Left ventricle myocardium superior (tissue), 1 donor: ENCODE measurements at places on chromosomes 6 and 20. TPM values are rescaled to one million over a fixed set of nuclear protein-coding genes. Genes with fewer than 3 reads are reported as not detected.

DNA sequence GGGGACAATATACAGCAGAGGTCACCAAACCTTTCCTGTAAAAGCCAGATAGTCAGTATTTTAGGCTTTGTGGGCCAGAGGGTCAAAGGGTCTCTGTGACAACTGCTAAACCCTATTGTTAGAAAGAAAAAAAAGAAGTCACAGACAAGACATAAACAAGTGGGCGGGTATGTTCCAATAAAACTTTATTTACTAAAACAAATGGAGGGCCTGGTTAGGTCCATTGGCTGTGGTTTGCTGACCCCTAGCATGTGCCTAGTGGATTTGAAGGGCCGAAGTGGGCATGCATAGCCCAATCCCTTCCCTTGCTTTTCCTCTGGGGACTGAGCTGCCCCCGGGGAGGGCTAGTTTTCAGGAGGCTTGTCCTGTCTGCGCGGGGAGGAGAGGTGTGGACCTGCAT is 78.9 kb downstream of the SULF2 start:
- no peak for DNase-seq

- no peak for DNase-seq
Measured at GRCh38 chr6:120620900-120621299, 713.4 kb downstream of the TBC1D32 start.

DNA sequence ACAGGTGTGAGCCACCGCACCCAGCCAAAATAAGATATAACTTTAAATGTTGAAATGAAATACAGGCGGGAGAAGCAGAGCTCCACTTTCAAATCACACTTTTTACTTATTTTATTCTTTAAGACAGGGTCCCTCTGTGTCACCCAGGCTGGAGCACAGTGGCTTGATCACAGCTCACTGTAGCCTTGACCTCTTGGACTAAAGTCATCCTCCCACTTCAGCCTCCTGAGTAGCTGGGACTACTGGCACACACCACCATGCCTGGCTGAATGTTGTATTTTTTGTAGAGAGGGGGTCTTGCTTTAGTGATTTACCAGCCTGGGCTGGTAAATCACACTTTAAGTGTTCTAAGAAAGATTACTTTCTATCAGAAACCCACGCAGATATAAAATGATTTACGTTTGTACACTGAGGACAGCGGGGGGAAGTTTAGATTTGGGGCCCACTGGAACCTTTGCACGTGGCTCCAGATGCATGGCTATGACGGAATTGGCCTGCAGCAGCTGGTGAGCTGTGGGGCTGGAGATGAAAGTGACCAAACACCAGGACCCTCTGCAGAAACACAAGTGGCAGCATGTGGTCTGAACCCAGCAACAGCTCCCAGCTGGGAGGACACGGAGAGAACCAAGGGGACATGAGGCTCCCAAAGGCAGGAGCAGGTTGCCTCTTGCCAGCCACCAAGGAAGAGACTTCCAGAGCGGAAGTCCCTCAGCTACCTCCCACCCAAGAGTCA is 26.4 kb upstream of the TLDC2 start:
- no peak for DNase-seq

- peak; percentile 64 for DNase-seq
Measured at GRCh38 chr20:36574366-36575135, 1.2 kb downstream of the TGIF2 start.

DNA sequence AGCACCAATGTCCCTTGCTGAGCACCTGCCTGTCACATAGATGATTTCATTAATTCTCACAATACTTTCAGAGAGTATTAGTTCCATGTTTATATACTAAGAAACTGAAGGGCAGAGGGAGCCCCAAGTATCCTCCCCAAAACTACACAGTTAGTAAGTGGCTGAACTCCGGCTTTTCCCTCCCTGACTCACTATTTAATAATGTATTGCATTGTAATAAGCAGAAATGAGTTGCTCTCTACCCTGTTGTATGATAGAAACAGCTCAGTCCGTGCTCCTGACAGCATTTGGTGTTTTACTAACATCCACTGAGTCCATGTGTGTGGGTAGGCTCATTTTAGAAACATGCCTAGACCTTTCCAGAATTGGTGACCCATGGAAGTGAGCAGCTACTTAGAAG is 76.8 kb downstream of the OLIG3 start:
- DNase-seq, result no peak

GRCh38 chr20:717832-718231 is 42.2 kb upstream of the SCRT2 start:
- DNase-seq, result no peak

GRCh38 chr6:118309337-118310093 is 238.6 kb upstream of the PLN start:
- DNase-seq, result no peak

- no peak for DNase-seq
Measured at GRCh38 chr20:58001946-58002345, 226.5 kb downstream of the ANKRD60 start.

GRCh38 chr6:16730738-16731477 is 30.4 kb downstream of the ATXN1 start:
- no peak for DNase-seq

DNA sequence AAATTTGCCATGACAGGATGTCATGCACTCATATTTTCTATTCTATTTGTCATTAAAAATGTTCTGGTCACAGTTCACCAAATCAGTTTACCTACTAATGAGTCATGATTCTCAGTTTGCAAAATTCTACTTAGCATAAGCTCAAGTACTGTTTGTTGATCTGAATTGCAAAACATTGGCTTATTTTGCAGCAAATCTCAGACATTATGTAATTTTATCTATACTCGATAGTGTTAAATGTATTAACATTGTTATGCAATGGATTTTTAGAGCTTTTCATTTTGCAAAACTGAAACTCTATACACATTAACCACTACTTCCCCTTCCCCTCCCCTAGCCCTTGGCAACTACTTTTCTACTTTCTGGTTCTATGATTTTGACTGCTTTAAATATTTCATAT is 213.8 kb upstream of the ZFP64 start:
- no peak for DNase-seq

DNA sequence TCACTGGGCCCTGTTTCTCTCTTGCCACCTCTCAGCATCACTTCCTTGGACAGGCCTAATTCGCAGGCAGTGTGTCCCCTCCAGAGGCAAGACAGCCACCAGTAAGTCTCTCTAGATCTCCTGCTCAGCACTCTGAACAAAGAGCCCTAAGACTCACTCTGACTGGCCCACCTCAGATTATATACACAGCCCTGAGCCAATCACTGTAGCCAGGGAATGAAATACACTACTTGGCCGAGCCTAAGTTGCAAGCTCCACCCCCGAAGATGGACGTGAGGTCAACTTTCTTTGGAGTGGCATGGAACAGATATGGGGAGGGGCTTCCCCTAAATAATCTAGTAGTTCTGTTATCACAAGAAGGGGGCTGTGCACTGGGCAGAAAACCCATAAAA is 4.1 kb downstream of the BPI start:
- no peak for DNase-seq

The MYL9 gene
- 1,967 TPM for total RNA-seq

The MAPK13 gene
- total RNA-seq, result 0.87 TPM

The CPXM1 gene
- total RNA-seq, result 1.7 TPM

The BPIFB4 gene
- not detected for total RNA-seq

The UNC5CL gene
- total RNA-seq, result 0.20 TPM

The HDDC2 gene
- 92.0 TPM for total RNA-seq

The CDH26 gene
- total RNA-seq, result 1.6 TPM
